Upper lobe of left lung (tissue), 6 donors: ENCODE measurements at places on chromosomes 2 and 18.

DNA sequence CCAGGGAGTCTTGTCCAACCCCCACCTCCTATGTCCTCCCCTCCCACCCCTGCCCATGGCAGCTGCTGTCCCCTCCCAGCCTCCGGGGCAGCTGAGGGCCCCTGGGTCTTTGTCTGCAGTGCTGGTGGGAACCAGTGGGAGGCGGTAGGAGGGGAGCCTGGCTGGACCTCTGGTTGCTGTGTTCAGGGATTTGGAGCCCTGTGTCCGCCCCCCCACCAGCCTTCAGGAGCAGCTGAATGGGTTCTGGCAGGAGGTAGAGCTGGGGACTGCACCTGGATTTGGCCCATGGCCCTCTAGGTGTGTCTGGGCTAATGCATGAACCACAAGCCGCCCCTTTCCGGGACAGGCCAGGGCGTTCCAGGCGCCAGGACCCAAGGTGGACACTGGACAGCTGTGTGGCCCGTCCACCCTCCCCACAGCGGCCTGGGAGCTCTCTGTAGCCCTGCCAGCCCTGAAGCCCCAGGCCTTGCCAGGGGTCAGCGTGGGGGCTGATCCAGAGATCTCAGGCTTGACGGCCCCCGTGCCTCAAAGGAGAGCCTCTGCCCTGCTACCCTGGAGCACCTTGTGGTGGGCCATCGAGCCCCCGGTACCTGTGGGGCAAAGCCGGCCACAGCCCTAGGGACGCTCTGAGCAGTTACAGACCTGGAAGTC lies 25.4 kb downstream of the GPC1 start:
- DNase-seq, result peak; percentile 70

GRCh38 chr2:62966991-62967390 lies 83.6 kb upstream of the OTX1 start:
- DNase-seq, result no peak

GRCh38 chr2:179410552-179411356 lies 146.1 kb upstream of the SESTD1 start:
- peak; percentile 39 for DNase-seq

DNA sequence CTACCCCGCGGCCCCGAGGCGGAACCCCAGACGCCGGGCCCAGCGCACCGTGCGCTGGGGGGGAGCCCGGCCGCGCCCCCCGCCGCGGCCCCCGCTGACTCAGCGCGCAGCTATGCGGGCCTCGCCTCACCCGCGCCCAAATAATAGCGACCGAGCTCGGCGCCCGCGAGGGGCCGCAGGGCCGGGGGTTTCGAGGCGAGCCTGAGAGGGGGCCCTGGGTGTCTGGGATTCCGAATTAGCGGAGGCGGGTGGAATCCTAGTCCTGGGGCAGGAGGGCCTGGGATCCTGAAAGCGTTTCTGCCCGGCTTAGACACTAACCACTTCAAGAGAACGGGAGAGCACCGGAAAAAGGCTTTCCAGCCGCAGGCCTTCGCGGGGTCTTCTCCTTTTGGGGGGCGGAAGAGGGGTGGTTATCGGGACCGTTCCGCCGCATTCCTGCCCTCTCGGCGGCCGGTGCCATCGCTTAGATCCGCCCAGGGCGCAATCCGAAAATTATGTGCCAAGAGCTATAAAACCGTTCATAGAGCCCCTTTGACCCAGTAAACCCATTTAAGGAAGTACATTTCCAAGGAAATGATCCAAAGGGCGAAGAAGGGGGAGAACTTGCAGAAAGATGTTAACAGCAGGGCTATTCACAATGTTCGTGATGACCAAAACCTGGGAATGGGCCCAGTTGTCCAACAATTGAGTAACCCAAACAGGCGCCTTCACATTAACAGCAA lies 681 bp upstream of the ROCK2 start:
- no peak for DNase-seq

DNA sequence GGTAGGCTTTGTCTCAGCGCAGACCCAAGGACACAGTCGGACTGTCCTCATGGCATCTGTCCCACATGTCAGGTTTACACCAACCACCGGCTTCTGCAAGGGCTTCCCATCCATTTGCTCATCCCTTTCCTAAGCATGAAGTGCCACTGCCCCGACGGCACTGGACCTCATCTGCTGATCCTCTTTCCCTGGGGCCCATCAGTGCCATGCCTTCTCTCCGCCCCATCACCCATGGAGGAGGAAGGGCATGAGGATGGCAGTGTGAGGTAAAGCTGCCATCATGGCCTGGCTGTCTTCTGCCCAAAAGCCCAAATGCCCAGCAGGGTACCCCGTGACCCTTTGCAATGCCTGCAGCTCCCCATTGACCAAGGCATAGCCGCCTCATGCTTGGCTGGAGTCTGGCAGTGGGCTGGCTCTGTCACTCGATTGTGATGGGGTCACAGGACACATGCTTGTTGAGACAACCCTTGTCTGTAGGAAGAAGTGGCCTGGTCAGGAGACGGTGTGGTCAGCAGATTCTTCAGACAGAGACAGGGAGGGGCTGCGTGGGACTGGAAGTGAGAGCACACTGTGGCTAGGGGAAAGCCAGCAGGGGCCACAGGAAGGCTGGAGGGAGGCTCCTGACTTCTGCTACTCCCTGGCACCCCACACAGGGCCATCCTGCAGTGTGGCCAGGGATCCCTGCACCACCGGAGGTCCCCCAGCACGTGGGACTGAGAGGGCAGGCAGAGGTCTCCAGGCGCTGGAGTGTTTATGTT lies 493.7 kb upstream of the HS6ST1 start:
- no peak for DNase-seq

- no peak for DNase-seq
Observed at GRCh38 chr2:48812416-48812815, 56.9 kb upstream of the LHCGR start.

DNA sequence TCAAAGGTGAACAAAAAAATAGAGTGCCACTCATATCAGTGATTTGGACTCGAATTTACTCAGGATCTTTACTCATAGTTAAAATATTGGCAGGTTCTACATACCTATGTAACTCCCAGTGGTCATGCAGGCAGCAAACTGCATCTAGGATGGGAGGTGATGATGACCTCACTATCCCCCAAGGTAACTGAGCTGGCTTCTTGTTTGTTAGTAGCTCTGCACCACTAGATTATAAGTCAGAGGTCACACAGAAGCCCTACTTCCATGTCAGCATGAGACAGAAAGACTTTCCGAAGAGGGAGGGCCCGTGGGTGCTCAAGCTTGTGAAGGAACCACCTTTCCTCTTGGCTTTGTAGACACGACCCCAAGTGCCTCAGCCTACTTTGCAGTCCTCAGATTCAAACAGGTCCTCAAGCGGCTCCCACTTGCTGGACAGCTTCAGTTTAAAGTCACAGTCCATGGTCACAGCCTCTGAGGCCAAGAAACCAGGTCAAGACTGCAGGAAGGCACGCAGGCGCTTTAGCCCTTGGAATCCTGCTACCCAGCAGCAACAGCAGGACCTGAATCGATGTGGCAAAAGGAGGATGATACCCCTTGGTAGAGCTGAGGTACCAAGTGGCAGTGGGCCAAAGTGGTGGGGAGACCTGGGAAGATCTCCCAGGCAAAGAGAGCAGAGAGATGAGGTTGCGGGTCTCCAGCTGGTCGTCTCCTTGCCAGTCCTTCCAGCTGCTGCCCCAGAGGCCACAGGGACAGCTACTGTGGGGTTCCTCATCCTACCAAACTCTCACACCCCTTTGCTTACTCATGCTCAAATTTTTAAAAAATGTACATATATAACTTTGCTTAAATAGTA lies 4.3 kb downstream of the NTSR2 start:
- DNase-seq, result no peak

DNA sequence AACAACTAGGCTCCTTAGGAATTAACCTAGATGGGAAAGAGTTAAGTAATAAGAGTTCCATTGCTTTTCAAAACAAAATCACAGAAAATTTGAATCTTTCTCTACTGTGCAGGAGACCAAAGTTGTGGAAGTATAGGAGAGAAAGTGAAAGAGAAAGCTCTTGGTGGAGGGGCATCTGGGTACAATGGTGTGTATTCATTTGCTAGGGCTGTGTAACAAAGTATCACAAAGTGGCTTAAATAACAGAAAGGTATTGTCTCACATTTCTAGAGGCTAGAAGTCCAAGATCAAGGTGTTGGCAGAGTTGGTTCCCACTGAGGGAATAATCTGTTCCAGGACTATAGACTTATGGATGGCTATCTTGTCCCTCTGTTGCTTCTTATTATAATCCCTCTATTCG lies 50.5 kb upstream of the GORASP2 start:
- DNase-seq, result no peak

GRCh38 chr18:79600141-79600540 lies 79.5 kb upstream of the CTDP1 start:
- peak; percentile 34 for DNase-seq

- DNase-seq, result peak; percentile 92
Observed at GRCh38 chr18:23135550-23136325, 453 bp downstream of the CABLES1 start.

- DNase-seq, result no peak
Observed at GRCh38 chr2:134413430-134413829, 159.6 kb downstream of the MGAT5 start.

DNA sequence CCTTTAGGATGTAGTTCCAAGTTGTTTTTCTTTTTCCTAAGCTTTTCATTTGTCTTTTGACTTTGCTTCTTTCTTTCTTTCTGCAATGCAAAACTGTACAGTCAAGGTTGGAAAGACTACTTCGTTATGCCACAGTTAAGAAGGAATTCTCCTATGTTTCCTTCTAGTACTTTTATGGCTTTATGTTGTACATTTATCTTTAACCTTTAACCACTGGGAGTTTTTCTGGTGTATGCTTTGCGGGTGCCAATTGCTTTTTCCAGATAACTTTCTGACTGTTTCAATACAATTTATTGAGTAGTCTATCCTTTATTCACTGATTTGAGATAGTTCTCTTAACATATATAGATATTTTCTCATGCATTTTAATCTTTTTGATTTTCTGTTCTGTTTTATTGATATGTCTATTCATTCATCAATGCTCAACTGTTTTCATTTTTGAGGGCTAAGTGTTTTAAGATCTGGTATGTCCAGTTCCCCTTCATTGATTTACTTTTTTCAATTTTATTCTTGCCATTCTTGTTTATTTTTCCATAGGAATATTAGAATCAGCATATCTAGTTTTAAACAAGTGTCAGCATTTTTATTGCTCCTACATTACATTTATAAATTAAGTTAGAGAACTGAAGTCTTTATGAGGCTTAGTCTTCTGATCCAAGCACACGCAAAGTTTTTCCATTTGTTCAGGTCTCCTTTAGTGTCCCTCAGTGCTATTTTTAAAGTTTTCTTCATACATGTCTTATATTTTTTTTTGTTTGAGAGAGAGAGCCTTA lies 49.9 kb upstream of the COX7A2L start:
- DNase-seq, result no peak

DNA sequence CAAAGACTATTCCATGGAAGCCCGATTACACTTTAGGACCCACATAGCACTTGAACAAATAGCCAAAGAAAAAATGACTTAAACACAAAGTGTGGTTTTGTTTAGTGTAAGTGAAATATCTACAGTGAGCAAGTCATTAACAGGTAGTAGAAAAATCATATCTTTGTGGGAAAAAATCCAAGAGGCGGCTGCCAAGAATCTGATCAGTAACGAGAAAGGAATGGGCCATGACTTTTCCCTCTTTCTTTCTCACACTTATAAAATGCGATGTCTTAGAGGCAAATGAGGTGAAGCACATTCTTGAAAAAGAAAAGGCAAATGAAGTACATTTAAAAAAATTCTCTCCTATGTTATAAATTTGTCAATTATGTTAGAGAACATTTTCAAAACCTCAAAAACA lies 12.9 kb upstream of the GEMIN6 start:
- DNase-seq, result no peak

DNA sequence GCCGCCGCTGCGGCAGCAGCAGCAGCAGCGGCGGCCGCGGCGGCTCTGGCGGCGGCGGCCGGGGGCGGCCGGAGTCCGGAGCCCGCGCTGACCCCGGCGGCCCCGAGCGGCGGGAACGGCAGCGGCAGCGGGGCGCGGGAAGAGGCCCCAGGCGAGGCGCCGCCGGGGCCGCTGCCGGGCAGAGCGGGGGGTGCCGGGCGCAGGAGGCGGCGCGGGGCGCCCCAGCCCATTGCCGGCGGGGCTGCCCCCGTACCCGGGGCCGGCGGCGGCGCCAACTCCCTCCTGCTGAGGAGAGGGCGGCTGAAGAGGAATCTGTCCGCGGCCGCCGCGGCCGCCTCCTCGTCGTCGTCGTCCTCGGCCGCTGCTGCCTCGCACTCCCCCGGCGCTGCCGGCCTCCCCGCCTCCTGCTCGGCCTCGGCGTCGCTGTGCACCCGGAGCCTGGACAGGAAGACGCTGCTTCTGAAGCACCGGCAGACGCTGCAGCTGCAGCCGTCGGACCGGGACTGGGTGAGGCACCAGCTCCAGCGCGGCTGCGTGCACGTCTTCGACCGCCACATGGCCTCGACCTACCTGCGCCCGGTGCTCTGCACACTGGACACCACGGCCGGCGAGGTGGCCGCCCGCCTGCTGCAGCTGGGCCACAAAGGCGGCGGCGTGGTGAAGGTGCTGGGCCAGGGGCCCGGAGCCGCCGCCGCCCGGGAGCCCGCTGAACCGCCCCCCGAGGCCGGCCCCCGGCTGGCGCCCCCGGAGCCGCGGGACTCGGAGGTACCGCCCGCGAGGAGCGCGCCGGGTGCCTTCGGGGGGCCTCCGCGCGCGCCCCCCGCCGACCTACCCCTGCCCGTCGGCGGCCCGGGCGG lies 646 bp downstream of the PHLPP1 start:
- DNase-seq, result peak; percentile 45

DNA sequence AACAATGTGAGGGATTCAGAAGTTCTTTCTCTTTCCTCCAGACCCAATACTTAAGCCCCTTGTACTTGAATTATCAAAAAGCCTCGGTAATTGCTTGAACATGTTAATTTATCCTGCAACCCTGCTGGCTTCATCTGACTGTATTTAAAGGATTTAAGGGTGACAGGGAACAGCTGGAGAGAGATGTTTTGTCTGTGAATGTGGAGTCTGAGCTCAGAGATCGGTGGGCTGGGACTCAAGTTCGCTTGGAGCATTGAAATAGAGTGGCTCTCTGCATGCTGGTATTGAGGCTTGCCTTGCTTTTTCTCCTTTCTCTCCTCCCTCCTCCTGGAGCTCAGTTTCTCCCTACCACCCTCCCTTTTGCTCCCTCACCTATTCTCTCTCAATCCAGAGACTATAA lies 73.6 kb downstream of the BOD1L2 start:
- DNase-seq, result no peak

GRCh38 chr2:231512222-231512621 lies 18.0 kb downstream of the NMUR1 start:
- peak; percentile 17 for DNase-seq

GRCh38 chr2:11416186-11416585 lies 49.8 kb downstream of the E2F6 start:
- DNase-seq, result no peak

- DNase-seq, result no peak
Observed at GRCh38 chr2:101818531-101819451, 121.3 kb downstream of the MAP4K4 start.

DNA sequence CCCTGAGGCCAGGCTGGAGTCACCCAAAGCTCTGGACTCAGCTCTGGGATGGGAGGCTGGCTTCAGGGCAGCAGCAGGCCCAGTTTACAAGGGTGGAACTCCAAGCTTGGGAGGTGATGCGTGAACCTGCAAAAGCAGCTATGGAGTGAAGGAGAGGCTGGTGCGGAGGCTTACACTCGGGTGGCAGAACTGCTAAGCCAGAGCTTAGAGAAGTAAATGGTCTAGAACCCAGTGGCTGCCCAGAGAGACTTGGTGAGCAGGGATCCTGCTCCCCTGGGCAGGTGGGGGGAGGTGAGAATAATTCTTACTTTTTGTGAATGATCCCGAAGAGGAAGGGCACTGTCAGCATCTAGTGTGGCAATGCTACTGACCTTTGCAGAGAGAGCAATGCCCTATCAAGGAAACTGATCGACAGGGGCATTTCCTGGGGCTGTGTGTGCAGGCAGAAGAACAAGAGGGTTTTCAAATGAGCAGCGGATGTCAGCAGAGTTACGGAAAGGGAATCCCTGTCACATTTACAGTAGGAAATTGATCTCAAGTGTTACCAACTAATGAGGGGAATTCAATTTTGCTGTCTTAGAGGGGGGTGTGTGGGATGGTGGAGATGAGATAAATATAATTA lies 80.4 kb downstream of the TGFA start:
- DNase-seq, result no peak
